CD4-positive, alpha-beta memory T cell (primary cell): ENCODE measurements at places on chromosomes 1 and 21.

DNA sequence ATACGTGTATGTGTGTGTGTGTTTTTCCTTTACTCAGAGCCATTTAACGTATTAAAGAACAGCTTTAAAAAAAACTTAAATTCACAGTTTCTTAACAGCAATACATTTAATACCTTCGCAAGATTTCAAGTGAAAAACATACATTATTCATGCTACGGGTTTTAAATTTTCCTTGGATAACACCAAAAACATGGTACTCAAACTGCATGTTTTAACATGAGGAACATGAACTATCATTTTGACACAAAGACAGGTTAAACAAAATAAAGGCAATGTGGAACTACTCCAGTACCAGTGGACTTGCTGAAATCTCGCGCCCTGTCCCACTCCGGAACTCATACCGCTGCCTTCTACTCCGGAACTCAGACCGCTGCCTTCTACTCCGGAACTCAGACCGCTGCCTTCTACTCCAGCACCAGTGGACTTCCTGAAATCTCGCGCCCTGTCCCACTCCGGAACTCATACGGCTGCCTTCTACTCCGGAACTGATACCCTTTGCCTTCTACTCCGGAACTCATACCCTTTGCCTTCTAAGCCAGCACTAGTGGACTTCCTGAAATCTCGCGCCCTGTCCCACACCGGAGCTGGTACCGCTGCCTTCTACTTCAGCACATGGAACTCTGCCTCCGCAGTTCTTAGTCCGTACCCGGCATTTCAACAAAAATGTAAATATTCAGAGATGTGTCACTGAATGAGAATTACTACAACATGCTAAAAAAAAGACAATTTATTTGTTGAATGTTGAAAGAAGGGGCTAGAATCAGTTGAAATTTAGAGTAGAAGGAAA, 148.6 kb downstream of the NCAM2 start:
- no peak for DNase-seq

- no peak for DNase-seq
Observed at GRCh38 chr1:93769777-93770176, 88.1 kb upstream of the BCAR3 start.

DNA sequence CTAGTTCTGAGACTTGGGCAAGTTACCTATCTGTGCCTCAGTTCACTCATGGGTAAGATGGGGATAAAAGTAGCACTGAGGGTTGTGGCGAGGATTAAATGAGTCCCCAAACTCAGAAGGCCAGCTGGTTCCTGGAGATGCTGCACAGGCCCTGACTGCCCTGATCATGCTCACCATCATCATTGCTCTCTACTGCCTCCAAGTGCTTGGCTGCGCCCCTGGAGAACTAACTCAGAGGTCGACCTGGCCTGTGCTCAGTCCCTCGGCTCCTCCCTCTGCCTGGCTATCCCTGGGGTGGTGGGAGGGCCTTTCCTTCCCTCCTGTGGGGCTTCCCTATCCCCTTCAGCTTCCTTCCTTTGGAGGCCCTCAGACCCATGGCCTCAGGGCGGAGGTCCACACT, 5.6 kb downstream of the SLC5A9 start:
- DNase-seq: no peak

GRCh38 chr1:71154429-71154828, 73.6 kb upstream of the ZRANB2 start:
- DNase-seq: no peak

- DNase-seq: no peak
Observed at GRCh38 chr21:42692688-42693087, 39.3 kb downstream of the PDE9A start.

- no peak for DNase-seq
Observed at GRCh38 chr1:32128964-32129363, 21.1 kb downstream of the KPNA6 start.

GRCh38 chr1:117569856-117570255, 36.0 kb upstream of the TENT5C start:
- no peak for DNase-seq
